ENCODE measurements at places on chromosomes 3 and 15.

GRCh38 chr15:41882689-41883483, 11.0 kb downstream of the SPTBN5 start:
- peak; percentile 46 for DNase-seq
- H3K4me1 ChIP-seq = peaks cover 19% of the 10 kb centered on the region
- no peak overlapping the region for H3K4me3 ChIP-seq
- H3K36me3 ChIP-seq = no peaks in the 10 kb centered on the region
- H3K27ac ChIP-seq = no peak overlapping the region

DNA sequence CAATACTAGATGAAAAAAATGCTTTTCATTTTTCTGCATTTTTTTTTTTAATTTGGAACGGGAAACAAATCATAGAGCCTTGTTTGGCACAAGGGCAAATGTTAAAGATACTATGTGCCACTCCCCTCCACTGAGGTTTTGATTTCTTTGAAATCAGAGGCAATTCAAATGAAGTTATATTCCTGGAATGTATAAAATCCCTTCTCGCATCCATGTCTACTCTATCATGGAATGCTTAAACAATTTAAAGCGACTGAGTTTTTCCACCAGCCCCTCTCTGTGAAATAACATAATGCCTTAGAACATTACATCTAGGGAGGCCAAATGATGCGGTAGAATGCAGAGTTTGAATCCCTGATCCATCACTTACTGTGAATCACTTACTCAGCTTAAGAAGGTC, 69.7 kb downstream of the FMN1 start:
- no peaks in the 10 kb centered on the region for H3K27me3 ChIP-seq
- H3K4me1 ChIP-seq = no peaks in the 10 kb centered on the region
- H3K4me3 ChIP-seq = no peak overlapping the region
- no peak for DNase-seq
- H3K36me3 ChIP-seq = no peaks in the 10 kb centered on the region
- no peak overlapping the region for H3K27ac ChIP-seq

DNA sequence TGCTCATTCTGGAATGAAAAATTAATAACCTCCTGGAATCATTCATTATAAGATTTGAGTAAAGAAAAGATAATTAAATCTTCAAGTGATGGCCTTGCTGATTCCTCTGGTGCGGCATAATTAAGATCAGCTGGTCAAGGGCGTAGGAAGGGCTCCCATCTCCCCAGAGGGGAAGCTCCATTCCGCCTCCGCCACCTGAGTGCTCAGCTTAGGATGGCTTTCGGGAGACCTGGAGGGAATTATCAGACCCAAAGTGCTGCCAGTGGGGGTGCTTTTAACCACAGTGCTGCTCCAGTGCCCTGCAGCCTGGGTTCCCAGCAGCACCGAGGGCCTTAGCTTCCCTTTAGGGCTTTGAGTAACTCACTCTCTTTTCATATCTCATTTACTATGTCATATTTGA, 556.6 kb upstream of the RGMA start:
- H3K4me1 ChIP-seq = no peaks in the 10 kb centered on the region
- no peaks in the 10 kb centered on the region for H3K36me3 ChIP-seq
- no peak for DNase-seq
- H3K4me3 ChIP-seq = no peak overlapping the region

GRCh38 chr3:174397848-174398247, 461.3 kb upstream of the NAALADL2 start:
- DNase-seq = no peak
- H3K27me3 ChIP-seq = no peaks in the 10 kb centered on the region
- H3K4me1 ChIP-seq = no peaks in the 10 kb centered on the region
- no peak overlapping the region for H3K27ac ChIP-seq
- H3K36me3 ChIP-seq = no peaks in the 10 kb centered on the region
- no peak overlapping the region for H3K4me3 ChIP-seq

GRCh38 chr15:62119227-62119864, 45.7 kb downstream of the C2CD4B start:
- H3K27ac ChIP-seq = peak overlapping the region; percentile 79
- H3K27me3 ChIP-seq = no peaks in the 10 kb centered on the region
- peaks cover 37% of the 10 kb centered on the region for H3K4me1 ChIP-seq
- no peaks in the 10 kb centered on the region for H3K36me3 ChIP-seq
- no peak for DNase-seq
- no peak overlapping the region for H3K4me3 ChIP-seq

DNA sequence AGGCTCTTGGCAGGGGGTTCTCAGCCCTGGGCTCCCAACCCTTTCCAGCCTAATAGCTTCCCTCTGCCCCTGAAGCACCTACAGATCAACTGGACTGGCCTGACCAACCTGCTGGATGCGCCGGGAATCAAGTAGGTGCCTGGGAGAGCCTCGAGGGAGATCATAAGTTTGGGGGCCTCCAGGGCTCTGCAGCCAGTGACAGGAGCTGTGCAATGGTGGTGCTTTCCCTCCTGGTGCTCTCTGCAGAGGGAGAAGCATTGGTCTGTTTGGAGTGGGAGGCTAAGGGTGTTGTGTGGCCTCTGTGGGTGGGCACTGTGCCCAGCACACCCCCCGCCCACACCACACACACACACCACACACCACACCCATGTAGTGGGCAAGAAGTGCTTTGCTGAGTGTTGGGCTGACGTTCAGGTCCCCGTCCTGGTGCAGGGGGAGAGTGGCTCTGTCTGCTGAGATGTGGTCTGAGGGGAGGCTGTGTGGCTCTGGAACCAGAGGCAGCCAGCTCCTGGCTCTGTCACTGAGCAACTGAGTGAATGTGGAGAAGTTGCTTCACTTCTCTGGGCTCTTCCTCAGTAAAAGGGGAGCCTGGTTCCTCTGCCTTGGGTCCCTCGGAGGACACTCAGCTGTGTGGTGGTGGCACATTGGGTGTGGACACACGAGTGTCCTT, 26.3 kb downstream of the ESYT3 start:
- no peaks in the 10 kb centered on the region for H3K27me3 ChIP-seq
- no peaks in the 10 kb centered on the region for H3K4me1 ChIP-seq
- H3K4me3 ChIP-seq = no peak overlapping the region
- H3K36me3 ChIP-seq = no peaks in the 10 kb centered on the region
- no peak for DNase-seq
- no peak overlapping the region for H3K27ac ChIP-seq

All from body of pancreas (tissue), 4 donors.